ENCODE measurements at places on chromosomes 12 and 14. TPM values are rescaled to one million over a fixed set of nuclear protein-coding genes. Genes with fewer than 3 reads are reported as not detected.

The AACS gene
- 13.0 TPM for total RNA-seq

The SOAT2 gene
- not detected for total RNA-seq

GRCh38 chr12:11596141-11596540, 53.3 kb upstream of the ETV6 start:
- no peak for DNase-seq

GRCh38 chr14:21072781-21073339, 2.8 kb downstream of the ARHGEF40 start:
- DNase-seq = no peak

GRCh38 chr14:105053421-105053820, 11.8 kb downstream of the GPR132 start:
- no peak for DNase-seq

All from K562 (cell line).